ENCODE measurements at places on chromosomes 2 and 18.

GRCh38 chr18:58538604-58539386 is 90.1 kb downstream of the ALPK2 start:
- DNase-seq = no peak

GRCh38 chr2:204018717-204019116 is 82.2 kb downstream of the ICOS start:
- no peak for DNase-seq

DNA sequence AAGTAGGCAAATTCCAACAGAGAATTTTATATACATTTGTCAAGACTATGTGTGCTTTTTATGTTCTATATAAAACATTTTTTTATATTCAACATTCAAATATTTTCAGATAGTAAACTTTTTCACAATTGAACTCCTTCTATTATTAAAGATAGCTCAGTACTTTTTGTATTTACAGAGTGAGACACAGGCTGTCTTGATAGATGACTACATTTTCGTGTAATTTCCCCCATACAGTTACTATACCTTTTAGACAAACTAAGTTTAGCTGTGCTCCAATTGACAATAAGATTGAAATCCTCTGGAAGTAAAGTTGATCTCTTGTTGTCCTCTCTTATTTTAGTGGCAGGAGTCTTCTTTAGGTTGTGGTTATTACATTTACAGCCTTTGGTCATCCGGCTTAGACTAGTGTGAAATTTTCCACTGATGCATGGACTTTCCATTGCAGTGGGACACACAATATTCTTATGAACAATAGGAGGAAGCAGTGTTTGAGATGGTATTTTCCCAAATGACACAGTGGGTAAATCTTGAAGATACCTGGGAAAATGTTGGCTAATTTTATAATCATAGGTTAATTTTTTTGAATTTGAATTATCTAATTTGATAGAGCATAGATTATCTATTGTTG is 21.0 kb downstream of the ZSWIM2 start:
- no peak for DNase-seq

- no peak for DNase-seq
These were observed 128.7 kb upstream of the L3MBTL4 start for GRCh38 chr18:6543330-6543908.

DNA sequence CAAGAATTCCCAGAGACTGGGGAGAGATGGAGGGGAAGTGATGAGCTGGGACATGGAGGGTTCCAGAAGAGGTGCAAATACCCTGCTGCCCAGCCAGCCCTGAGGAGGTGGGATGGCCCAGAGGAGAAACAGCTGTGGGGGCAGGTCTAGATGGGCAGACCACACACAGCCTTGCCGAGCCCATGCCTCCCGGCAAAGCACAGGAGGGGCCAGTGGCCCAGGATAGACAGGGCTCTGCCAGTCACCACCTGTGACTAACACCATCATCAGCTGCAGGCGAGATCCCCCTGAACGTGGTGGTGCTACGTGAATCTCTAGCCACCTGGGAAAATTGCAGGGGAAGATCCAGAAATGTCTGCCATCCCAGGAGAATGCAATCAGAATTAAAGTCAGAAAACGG is 39.4 kb downstream of the SCTR start:
- DNase-seq = no peak

- DNase-seq = no peak
These were observed 90.8 kb downstream of the GAREM1 start for GRCh38 chr18:32379891-32380290.

DNA sequence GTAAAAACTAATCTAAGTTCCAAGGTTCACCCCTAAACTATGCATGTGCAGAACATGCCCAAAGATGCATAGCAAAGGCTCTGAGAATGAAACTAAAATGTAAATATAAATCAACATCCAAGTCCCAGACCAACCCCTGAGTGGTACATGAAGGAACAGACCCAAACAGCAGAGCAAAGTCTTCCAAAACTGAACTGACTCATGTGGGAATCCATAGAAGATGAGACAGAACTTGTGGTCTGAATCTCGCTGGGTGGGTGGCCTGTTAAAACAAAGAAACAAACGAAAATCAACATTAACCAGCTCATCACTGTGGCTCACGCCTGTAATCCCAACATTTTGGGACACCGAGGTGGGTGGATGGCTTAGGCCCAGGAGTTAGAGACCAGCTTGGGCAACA is 29.5 kb upstream of the ATRAID start:
- DNase-seq = no peak

- no peak for DNase-seq
These were observed 41.6 kb upstream of the RMDN2 start for GRCh38 chr2:37883518-37883917.

GRCh38 chr18:12857991-12858544 is 26.0 kb downstream of the PTPN2 start:
- no peak for DNase-seq

GRCh38 chr2:27920148-27920885 is 29.8 kb downstream of the BABAM2 start:
- no peak for DNase-seq

- DNase-seq = no peak
These were observed 11.9 kb upstream of the PID1 start for GRCh38 chr2:229282758-229283546.

DNA sequence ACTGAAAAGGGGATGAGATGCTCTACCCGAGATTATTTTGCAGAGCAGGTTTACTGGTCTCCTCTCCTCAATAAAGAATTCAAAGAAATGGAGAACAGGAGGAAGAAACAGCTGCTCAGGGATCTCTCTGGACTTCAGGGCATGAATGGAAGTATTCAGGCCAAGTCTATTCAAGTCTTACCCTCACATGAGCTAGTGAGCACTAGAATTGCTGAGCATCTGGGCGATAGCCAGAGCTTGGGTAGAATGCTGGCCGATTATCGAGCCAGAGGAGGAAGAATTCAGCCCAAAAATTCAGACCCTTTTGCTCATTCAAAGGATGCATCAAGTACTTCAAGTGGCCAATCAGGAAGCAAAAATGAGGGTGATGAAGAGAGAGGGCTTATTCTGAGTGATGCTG is 60.0 kb downstream of the PIKFYVE start:
- DNase-seq = no peak

DNA sequence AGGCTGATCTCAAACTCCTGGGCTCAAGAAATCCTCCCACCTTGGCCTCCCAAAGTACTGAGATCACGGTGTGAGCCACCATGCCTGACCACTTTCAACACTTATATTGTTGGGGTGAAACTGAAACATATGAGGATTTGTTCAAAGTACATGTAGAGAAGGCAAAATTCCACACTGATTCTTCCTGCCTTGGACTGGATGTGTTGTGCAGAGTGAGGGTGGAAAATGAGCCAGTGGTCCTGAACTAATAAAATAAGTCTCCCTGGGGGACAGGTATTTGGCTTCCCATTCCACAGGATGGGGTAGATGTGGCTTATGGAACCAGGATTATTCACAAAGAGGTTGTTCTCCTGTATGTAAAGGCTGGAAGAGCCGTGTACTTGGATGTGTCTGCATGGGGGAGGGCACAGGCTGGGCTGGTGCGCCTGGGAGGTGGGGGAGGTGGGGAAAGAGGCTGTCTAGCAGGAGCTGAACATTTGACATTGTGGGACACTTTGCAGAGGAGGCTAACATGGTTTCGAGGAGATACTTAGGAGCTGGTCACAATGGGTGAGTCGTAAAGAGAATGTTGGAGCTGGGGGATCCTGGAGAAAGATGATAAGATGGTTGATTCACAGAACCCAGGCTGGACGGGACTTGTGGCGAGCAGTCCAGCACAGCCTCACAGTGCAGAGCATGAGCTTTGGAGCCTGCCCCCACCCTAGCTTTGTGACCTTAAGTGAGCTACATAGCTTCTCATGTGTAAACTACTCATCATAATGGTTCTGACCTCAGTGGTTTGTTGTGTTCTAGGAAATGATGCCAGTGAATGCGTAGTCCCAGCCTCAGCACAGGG is at the start of gene TXNDC2:
Gene TXNDC2, plus strand, starts transcription at position 804 of the 835 bp plus-strand sequence. CDS start 708 bp downstream, outside the sequence.
- DNase-seq = no peak

DNA sequence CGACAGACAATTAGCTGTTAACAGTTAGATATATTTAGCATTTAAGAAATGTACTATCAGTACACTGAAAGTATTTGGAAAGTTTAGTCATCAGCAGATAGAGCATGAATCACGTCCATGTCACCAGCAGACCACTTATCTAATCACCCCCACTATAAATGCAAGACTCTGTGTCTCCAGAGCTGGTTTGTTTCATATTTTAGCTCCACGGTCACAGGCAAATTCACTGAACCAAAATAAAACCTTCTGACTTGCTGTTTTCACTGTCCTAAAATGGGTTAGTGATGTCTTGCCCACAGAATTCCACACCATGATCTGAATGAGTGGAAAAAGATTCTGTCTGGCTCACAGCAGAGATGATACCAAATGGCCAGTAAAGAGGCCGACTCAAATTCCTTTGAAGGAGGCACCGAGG is 64.9 kb downstream of the CDH2 start:
- no peak for DNase-seq

GRCh38 chr2:11939523-11939922 is 193.1 kb downstream of the LPIN1 start:
- DNase-seq = no peak

- DNase-seq = no peak
These were observed 9.1 kb downstream of the PCARE start for GRCh38 chr2:29065068-29065811.

DNA sequence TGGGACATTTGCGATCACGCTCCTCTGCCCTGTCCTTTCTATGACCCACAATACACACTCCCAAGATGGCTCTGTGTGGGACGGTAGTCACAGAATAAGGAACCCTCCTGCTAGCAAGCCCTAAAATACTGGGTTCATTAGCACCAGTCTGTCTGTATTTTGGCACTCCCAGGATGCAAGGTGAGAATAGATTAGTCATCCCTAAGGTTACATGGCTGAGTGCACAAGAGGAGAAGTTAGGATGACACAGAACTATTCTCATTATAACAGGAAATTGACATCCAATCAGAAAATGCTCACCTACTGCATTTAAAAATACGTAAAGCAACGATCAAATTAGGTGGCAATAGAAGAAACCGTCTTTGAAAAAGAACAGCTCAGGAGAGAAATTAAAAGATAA is 590.2 kb downstream of the EPHA4 start:
- DNase-seq = no peak

DNA sequence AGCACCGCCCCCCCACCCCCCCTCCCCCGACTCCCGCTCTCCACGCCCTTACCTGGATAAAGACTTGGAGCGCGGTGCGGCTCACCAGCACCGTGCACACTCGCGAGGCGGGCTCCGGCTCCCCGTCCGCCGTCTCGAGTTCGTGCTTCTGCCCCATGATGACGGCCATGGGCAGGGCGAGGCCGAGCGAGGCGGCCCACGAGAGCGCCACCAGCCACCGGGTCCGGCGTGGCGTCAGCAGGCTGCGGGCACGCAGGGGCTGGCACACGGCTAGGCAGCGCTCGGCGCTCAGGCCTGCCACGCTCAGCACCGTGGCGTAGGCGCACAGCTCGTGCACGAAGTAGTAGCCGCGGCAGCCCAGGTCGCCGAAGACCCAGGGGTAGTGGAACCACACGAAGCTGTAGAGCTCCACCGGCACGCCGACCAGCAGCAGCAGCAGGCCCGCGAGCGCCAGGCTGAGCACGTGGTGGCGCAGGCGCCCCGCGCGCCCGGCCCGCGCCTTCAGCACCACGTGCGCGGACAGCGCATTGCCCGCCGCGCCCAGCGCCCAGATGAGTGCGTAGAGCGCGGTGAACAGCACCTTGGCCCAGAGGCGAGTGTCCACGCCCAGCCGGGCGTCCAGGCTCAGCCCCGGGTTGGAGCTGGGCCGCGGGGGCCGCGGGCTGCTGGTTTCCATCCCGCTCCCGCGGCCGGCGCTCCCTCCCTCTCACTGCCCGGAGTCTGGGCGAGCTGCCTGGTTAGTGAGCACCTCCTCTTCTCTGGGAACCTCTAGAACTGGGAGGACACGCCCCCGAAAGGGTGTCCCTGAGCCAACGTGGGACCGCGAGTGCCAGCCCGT is at the start of gene NTSR2:
Gene NTSR2, minus strand, starts transcription at position 742 of the 838 bp plus-strand sequence. Its CDS starts 66 bp downstream, at position 676.
- DNase-seq = no peak

DNA sequence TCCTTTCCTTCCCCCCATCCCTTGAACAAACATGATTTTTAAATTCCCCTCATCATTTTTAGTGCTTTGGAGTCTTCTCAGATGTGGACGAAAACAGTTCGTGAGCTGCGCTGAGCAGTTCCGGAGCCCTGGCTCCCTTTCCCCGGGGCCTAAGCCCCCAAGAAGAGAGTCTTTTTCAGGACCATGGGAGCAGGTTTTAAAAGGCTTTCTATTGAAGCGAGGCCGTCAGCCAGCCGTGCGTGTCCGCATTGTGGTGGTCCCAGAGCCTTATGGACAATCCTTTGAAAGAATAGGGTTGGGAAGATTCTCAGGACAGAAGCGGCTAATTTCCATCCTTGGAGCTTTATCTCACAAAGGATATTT is 290.7 kb downstream of the SOX11 start:
- no peak for DNase-seq

- no peak for DNase-seq
These were observed 148.5 kb downstream of the MGAT5 start for GRCh38 chr2:134402410-134402809.

- DNase-seq = no peak
These were observed 20.8 kb downstream of the RASGRP3 start for GRCh38 chr2:33497221-33497650.

GRCh38 chr2:750628-751027 is 73.4 kb upstream of the TMEM18 start:
- no peak for DNase-seq

DNA sequence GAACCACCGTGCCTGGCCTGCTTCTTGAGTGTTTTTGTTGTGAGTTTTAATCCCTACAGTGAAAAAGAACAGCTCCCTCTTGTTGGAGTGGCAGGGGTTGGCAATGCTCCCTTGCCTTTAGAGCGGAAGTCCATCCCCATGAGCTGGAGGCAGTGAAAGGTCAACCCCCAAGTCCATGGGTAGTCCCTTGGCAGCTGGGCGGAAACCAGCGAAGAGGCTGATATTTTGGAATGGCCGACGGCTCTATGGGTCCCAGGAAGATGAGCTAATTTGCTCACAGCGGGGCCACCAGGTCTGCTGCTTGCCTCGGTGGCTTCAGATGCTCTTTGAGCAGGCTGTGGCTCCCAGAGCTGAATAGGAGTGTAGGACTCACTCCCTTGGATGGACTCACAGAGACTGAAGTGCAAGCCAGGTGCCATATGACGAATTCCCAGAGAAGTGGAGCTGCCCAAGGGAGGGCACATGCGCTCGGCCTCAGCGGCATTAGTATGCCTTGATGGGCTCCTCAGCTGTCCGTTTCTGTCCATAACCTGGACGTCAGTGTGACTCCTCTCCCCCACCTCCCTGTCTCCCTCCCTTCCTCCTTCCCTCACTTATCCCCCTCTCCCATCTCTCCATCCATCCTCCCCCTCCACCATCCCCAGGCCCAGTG is 25.4 kb upstream of the RHOB start:
- DNase-seq = no peak

DNA sequence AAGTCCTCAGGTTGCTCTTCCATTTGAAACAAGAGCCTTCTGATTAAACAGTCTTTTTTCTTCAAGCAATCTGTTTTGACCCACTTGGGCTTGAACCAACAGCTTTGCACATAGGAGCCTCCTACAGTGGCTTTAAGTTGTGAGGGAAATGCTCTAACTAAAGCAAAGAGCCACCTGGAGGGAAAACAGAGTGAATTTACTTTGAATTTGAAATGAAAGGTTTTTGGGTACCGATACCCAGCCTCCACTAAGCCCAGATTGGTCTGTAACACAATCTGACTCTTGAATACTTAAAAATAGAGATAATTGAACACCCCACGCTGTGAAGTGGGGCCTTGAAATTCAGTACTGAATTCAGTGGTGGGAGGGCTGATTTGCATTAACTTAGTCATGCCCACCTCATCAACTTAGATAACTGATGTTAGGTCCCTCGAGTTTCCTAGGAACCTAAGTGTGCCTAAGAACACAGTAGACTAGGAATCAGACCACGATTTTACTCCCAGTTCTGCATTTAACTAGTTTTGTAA is 56.3 kb upstream of the ACVR1C start:
- DNase-seq = no peak

Measured in esophagus squamous epithelium (tissue), 5 donors.